Tongue (tissue), 3 donors: ENCODE measurements at places on chromosomes 4 and X. TPM values are rescaled to one million over a fixed set of nuclear protein-coding genes. Genes with fewer than 3 reads are reported as not detected.

MAGEA2 gene
- not detected for total RNA-seq

TBL1X gene
- 27.7 TPM for total RNA-seq

TLR10 gene
- total RNA-seq: 0.41 TPM

SMARCA5 gene
- total RNA-seq: 58.5 TPM

CFAP99 gene
- not detected for total RNA-seq

DNA sequence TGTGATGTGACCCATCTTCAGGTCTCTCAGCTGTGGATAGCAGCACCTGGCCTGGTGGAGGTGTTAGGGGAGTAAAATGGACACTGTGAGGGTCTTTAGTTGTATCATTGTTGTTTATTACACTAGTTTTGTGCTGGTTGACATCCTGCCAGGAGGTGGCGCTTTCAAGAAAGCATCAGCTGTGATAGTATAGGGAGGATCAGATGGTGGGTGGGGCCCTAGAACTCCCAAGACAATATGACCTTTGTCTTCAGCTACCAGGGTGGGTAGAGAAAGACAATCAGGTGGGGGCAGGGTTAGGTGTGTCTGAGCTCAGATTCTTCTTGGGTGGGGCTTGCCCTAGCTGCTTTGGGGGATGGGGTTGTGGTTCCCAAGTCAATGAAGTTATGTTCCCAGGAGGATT, 162.8 kb downstream of the PPP1R2C start:
- DNase-seq: no peak

GRCh38 chr4:102815981-102816380, 11.4 kb downstream of the UBE2D3 start:
- DNase-seq: no peak

- DNase-seq: peak; percentile 48
These were observed 224.0 kb downstream of the APBB2 start for GRCh38 chr4:40990236-40990898.

DNA sequence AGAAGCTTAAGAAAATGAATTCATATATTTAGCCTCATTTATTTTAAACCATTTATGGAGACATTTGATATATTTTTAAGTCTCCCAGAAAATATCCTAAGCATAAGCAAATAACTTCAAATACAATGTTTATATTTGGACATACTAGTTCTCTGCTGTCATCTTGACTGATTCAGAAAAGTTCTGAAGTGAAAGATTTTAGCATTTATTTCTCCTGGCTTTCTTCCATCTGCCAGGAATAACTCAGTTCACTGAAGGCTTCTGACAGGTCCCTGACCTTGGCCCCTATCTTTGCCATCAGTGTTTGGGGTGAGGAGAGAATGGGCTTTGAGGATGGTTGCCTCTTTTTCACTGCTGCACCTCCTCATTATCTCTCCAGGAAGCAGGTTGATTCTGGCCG, 115.7 kb downstream of the SLIT2 start:
- no peak for DNase-seq

DIPK2B gene
- total RNA-seq: 30.2 TPM

- DNase-seq: no peak
These were observed 23.6 kb downstream of the NUDT9 start for GRCh38 chr4:87445964-87446363.

GRCh38 chr4:79450053-79450452, 42.0 kb upstream of the GK2 start:
- DNase-seq: no peak

GUCY1A1 gene
- total RNA-seq: 47.1 TPM

SLC26A1 gene
- 0.31 TPM for total RNA-seq

GRCh38 chr4:155559915-155560314, 106.7 kb upstream of the GUCY1A1 start:
- DNase-seq: peak; percentile 27

C1QTNF7 gene
- 15.3 TPM for total RNA-seq

FGFR3 gene
- total RNA-seq: 68.0 TPM

DNA sequence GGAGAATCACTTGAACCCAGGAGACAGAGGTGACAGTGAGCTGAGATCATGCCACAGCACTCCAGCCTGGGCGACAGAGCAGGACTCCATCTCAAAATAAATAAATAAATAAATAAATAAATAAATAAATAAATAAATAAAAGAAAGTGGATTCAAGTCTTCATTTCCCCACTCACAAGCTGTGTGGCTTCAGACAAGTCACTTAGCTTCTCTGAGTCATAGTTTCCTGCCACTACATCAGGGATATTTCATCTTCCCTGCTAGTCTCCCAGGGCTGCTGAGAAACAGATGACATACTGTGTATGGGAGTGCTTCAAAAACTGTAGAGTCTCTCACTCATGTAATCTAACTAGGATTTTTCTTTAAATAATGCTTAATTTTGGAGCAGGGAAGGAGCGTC, 37.2 kb downstream of the TBC1D9 start:
- DNase-seq: no peak

- no peak for DNase-seq
These were observed 59.4 kb upstream of the NAP1L5 start for GRCh38 chr4:88757067-88757466.

GRCh38 chrX:12657433-12657832, 133.8 kb upstream of the PRPS2 start:
- no peak for DNase-seq

IGSF1 gene
- total RNA-seq: 69.3 TPM

- no peak for DNase-seq
These were observed 784.1 kb downstream of the PCDH18 start for GRCh38 chr4:136748165-136748564.

STPG2 gene
- 0.31 TPM for total RNA-seq

GRCh38 chrX:137363559-137363958, 202.4 kb upstream of the ZIC3 start:
- no peak for DNase-seq

- DNase-seq: no peak
These were observed 71.4 kb upstream of the GPM6B start for GRCh38 chrX:13888284-13888683.

GRCh38 chrX:69100478-69100877, 64.8 kb downstream of the PJA1 start:
- no peak for DNase-seq

DNA sequence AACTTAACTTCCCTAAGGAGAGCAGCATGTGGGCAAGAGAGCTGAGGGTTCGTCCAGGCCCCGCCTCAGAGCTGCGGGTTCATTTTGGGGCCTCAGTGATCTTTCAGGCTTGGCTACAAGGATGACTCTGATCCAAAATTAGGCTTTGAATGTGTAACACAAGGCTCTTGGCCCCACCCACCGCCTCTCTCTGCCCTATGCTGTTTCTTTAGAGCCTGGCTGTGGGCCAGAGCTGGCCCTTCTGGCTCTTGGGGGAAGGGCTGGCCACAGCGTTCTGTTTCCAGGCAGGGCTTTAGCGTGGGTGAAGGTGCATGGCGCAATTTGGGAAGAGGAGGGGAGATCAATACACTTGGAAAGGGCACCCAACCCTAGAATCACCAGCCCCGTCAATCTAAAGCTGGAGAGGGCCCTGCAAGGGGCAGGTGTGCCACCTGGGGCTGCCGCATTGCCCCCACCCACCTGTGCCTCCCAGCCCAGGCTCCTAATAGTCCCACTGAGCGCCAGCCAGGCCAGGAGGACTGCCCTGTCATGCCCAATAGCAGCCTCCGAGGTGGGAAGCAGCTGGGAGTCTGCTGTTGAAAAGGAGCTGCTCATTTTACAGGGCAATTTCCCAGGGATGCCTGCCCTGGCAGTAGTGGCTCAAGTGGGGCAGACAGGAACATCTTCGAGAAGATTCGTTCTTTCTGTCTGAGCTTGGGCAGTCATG, 84.5 kb upstream of the MAML3 start:
- peak; percentile 95 for DNase-seq

ARHGAP24 gene
- total RNA-seq: 112 TPM

ZNF330 gene
- 38.1 TPM for total RNA-seq

DNA sequence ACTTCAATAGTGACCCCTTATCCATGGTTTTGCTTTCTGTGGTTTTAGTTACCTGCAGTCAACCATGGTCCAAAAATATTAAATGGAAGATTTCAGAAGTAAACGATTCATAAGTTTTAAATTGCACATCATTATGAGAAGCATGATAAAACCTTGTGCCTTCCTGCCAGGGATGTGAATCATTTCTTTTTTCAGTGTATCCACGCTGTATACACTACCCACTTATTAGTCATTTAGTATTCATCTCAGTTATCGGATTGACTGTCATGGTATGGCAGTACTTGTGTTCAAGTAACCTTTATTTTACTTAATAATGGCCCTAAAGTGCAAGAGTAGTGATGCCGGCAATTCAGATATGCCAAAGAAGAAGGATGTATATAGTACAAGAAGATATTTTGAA, 37.7 kb upstream of the TASL start:
- no peak for DNase-seq

DNA sequence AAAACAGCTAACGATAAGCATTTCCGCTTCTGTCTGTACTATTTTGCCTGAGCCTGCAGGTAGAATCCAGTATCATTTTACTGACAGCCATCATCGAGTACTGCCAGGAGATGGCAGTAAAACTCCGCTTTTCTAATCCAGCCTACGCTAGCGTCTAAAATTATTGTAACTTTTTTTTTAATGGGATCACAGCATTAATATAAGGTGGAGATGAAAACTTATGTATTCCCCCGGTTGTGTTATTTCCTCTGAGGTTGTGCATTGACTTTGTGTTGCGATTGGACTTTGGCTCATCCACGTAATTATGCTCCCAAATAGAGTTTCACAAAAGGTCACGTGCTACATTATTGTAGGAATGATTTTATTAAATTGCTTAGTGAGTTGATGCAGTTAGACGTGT, 248.1 kb downstream of the C4orf33 start:
- DNase-seq: peak; percentile 72

DNA sequence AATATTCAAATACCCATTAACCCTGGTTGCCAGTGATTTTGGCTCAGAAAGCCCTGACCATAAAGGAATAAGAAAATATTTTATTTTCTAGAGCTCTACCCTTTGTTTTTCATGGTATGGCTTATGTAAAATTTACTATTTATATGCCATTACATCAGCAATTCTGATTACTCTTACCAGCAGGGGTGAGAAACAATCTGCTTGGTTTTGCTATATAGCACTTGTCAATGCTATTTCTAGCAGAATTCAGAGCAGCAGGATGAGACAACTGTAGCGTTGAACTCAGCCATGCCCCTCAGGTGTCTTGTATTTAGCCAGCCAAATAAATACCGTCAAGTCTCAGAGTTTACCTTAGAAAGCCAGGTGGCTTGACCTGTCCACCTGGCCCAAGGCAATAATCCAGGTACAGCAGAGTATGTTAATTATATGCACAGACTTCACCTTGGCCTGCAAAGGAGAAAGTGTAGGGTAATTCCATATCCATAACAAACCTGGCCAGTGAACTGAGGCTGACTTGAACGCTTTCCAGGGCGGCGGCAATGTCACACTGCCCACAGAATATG, 1303.5 kb downstream of the RAPGEF2 start:
- no peak for DNase-seq

GRCh38 chr4:73447671-73448070, 11.7 kb downstream of the AFP start:
- no peak for DNase-seq

DNA sequence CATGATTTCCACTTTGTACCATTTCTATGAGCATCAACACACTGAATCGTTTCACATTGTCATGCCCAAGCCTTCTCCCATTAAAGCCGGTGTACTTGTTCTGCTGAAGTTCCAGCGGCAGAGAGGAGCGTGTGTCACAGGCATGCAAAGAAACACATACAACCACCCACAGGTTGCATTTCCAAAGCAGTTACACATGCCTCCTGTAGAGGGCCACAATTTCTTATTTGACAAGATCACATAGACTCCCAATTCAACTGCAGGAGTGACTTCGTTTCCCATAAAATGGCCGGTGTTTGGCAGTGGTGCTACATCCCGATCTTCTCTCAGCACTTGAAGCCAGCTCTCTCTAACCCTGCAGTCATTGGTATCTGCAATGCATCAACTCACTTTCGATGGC, 992.6 kb downstream of the NLGN4X start:
- no peak for DNase-seq
